M059J (cell line): ENCODE measurements at places on chromosomes 7 and 10.

DNA sequence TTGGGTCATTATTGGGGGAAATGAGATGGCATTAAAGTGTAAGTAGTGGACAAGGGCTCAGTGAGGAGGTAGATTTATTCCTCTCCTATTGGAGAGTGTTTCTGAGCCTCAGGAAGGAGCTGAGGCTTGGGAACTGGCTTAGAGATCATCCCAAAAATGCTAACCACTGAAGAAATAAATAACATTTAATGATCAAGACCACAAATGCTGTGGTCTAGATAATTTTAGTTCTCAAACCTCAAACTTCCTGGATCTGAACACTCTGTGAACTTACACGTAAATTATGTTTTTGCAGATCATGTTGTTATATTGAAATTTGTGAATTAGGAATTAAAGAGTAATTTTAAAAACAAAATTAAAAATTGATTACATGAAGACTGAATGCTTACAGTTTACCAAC, 27.3 kb downstream of the MDFIC start:
- peak; percentile 22 for DNase-seq

- no peak for DNase-seq
These were observed 113.6 kb downstream of the TBXAS1 start for GRCh38 chr7:139942636-139943035.

DNA sequence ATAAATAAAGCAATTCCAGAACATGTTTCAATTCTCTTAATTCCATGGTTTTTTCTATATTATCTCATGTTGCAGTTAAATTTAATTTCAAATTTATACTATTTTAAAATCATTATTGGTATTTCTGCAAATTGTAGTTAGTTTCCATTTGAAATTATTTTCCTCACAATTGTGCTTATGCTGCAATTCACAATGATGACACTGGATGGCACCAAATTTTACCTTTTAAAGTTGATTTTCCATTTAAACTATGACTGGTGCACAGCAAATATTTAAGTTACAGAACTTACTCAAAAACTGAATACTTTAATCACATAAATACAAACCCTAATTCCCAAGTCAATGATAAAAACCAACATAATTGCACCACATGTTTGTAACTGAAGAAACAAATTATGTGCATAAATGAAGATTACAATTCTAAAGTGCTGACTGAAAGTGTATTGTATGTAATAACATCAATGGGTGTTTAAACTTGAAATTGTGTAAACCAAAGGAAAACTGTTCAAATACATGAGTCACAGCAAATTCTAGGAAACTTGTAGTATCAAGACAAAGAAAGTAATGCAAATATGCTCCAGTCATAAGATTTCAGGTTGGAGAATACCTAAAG, 75.3 kb upstream of the AASS start:
- peak; percentile 4 for DNase-seq

DNA sequence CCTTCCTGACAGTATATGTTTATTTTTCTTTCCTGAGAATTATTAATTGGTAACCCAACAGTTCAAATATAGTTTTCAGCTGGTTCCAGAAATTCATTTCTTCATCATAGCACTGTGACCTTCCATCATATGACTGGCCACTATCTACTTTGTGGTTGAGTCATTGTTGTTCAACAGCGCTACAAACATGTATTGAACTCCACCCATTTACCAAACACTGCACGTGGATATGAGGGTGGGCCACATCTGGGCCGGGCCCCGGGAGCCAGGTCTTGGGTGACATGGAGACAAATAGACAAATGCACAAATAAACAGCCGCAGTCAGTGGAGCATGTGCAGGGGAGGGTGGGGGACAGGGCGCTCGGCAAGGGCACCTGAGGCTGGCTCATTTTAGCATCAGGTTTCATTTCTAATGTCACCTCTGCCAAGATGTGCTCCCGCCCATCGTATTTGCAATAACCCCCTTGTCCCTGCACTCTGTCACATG, 24.0 kb upstream of the EEPD1 start:
- DNase-seq: peak; percentile 50

- peak; percentile 83 for DNase-seq
These were observed 60.9 kb downstream of the SPOCK2 start for GRCh38 chr10:72027498-72027897.
